ENCODE measurements at places on chromosomes 2 and 18.

- DNase-seq: no peak
Measured at GRCh38 chr2:169254774-169255173, 107.6 kb downstream of the LRP2 start.

GRCh38 chr2:73172963-73173362 lies 29.4 kb upstream of the NOTO start:
- no peak for DNase-seq

DNA sequence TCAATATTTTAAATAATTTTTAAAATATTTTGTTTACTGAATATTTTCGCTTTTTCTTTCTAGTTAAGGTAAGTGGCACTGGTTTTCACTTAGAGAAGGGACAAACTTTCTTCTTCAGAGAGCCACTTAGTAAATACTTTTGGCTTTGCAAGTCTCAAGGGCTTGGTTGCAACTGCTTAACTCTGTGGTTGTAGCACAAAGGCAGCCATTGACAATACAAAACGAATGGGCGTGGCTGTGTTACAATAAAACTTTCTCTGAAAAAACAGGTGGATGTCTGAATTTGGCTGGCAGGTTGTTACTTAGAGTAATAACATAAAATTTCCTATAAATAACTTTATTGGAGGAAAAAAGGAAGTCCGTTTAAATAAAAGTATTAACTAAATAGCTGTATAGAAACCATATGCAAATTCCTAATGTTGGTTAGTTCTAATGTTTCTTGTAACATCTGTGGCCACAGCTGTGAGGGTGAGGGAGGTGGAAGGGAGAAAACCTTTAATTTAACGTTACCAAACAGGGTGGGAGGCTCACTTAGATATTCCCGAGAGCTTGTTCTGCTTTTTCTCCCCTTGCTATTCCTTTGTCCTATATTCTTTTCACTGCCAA lies 62.4 kb upstream of the TNP1 start:
- DNase-seq: no peak

GRCh38 chr2:238236571-238236970 lies 3.3 kb downstream of the HES6 start:
- no peak for DNase-seq

GRCh38 chr18:56563568-56563967 lies 74.8 kb downstream of the TXNL1 start:
- DNase-seq: no peak

DNA sequence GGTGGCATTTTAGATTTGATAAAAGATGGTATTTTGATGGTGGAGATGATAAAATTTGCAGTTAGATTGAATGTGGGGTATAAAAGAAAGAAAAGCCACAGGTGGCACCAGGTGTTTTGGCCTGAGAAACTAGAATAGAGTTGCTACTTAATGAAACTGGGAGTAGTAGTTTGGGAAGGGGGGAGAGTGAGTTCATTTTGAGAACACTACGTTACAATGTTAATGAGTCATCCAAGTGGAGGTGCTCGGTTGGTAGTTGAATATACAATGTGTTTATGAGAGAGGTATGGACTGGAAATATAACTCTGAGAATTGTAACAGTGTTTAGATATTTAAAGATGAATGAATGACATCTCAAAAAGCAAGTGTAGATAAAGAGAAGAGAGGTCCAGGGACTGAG lies 26.4 kb downstream of the EPG5 start:
- DNase-seq: no peak

DNA sequence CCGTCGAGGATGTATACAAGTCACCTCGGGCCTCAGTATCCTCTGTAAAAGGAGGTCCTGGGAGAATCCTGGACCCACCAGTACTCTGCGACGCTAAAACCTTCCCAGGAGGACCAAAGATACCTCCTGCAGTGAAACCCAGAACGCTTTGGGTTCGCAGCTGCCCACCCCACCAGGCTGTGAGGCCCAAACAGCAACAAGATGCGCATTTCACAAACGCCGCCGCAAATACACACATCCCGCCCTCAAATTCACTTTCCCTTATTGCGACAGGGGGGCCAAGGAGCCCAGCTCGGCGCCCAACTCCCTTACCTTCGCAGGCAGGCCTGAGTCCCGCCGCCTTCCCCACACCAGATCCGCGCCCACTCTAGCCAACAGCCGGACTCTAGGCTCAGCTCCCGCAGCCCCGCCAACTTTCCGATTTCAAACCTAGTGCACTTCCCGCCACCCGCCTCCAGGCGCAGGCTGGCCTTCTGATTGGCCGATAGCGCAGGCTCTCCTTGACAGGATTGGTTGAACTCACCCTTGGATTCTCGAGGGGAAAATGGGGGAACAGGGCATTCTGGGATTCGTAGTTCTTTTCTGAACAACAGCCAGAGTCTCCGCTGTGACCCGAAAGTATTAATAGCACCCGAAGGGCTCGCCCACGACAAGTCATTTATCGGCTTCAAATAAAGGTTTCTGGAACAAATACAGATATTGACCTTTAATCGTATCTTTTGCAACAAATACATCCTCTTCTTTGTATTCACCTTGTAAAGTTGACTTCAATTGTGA lies at the start of gene SPC25:
Gene SPC25, minus strand, starts transcription at position 425 of the 777 bp plus-strand sequence. CDS start 911 bp downstream, outside the sequence.
- DNase-seq: peak; percentile 87

DNA sequence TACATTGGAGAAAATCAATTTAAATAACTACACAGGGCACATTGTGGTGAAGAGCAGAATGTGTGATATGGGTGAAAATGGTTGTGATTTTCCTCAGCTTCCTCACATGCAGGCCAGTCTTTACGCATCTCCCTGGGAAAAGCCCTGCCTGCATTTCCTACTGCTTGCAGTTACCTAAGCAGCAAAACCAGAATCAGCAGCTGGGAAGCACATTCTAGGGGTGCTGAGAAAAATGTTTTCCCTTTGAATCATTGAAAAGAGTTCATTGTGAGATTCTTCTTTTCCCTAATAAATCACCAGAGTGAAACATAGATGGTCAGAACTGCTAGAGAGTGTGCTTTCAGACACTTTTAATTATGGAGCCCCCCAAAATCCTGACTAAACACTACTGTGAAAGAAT lies 656.0 kb downstream of the TDRD15 start:
- no peak for DNase-seq

- no peak for DNase-seq
Measured at GRCh38 chr18:45106331-45106774, 425.7 kb downstream of the SETBP1 start.

DNA sequence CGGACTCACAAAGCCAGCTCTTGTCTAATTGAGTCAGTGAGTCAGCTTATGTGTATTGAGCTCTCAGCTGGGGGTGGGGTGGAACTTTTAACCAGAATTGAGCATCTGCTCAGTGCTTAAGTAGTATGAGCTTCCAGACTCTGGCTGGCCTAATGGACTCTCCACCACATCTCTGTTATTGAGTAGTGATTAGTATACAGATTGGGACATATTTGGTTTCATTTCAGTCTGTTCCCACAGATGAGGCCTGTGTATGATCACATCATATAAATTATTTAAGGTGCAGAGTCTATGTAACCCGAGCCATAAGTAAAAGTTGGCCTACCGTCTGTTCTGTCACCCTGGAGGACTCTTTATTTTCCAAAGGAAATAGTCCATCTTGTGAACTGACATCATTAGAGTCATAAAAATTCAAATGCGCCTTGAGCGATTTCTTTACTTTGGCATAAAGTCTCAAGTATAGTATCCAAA lies 152.1 kb downstream of the THSD7B start:
- no peak for DNase-seq

- DNase-seq: no peak
Measured at GRCh38 chr2:207762146-207762545, 7.6 kb downstream of the FZD5 start.

DNA sequence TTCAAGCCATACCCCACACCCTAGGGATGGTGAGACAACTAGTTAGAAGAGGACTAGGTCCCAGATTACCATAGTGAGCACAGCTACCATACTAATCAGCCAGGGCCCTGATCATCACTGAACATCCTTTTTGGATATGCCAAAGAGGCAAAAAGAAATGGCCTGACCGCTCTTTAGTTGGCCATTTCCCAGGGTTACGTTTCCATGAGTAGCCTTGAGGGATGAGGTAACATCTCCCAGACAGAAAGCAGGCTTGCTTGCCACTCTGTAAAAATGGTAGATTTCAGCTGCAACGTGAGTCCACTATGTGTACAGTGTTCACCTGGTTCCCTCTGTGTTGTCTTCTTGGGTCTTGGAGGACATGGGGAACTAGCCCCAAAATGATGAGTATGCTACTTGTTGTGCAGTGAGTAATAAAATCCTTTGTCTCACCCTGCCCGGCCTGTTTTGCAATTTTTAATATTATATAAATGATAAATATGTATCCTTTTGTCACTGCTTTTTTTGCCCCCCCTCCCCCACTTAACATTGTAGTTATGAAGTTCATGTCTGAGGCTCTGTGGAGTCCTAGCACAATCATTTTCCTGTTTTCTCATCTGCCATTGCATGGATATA lies 8.9 kb upstream of the GALM start:
- no peak for DNase-seq

DNA sequence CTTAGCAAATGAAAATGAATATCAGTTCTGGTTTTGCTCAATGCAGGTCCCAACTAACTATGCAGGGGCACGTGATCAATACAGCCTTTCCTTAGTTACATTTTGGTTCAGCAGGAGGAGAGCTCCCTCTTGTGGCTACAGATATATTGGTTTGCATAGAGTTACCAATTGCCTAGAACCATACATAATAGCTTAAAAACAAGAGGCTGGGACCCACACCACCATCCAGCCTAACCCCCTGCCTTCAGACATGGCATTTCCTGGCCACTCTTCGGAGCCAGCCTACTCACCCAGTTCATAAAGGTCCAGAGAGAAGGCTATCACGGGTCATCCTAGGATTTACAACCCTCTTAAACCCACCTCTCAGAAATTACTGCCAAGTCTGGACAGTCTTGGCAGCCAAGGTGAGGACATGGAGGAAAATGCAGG lies 10.5 kb downstream of the CCDC93 start:
- DNase-seq: peak; percentile 47

DNA sequence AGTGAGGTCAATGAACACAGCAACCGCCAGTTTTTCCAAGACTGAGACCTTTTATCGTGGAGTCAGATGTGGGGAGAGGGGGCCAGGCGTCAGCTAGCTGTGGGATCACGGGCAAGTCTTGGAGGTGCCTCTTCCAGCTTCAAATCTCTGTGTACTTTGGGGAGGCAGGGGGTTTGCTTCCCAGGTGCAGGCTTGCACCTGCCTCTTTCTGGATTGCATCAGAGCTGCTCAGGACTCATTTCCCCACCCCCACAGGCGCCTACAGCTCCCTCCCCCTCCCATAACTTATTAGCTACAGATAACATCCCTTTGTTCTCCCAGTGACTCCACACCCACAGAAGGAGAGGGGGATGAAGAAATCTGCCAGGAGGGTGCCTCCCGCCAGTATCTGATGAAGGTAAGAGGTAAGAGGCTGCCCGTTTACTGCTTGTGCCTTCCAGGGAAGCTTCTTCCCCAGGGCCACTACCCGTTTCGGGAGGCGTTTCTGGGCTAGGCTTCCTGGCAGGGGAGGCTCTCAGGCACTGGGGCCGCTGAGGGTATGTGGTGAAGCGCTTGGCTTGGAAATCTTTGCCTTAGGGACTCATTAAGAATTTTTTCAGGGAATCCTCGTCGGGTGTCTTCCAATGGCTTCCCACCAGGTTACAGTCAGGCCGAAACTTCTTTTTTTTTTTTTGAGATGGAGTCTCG lies 18.8 kb upstream of the MRPL33 start:
- DNase-seq: no peak

DNA sequence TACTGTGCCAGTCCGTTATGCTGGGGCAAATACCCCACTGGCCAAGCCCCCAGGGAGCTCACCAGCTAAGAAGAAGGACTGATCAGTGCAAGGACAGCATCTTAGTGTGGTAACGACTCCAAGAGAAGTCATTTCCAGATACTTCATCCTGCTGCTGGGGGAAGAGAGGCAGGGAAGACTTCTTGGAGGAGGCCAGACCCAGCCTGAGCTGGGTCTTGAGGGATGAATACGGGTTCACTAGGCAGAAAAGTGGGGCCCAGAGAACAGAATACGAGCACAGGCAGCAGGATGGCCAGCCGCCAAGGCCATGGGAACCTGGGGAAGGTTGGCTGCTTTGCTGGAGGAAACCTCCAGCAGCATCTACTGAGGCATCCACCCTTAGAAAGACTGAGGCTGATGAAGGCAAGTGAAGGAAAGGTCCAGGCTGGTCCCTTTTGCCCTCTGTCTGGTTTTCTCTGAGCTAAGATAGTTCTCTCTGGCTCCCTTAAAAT lies 84.1 kb downstream of the GLI2 start:
- DNase-seq: no peak

- DNase-seq: no peak
Measured at GRCh38 chr18:8139891-8140406, 469.3 kb upstream of the RAB12 start.

GRCh38 chr18:65975536-65975935 lies 224.7 kb downstream of the CDH7 start:
- no peak for DNase-seq

DNA sequence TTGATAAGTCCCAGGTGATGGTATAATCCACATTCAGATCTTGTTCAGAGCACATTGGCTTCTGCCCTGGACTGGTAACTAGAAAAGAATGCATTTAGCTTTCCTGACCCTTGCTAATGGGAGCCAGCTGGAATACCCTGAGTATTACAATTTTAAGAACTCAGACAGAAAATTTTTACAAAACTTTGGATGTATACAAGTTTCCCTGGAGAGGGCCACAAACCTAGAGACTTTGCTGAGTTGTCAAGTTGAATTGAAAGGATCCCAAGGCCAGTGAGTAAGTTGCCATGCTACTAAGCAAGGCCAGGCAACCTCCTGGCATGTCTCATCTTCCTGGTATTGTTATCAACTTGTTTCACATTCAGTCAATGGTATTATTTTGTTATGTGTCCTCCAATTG lies 20.0 kb upstream of the NABP1 start:
- DNase-seq: no peak

GRCh38 chr18:77106331-77106730 lies 26.3 kb downstream of the MBP start:
- DNase-seq: no peak

DNA sequence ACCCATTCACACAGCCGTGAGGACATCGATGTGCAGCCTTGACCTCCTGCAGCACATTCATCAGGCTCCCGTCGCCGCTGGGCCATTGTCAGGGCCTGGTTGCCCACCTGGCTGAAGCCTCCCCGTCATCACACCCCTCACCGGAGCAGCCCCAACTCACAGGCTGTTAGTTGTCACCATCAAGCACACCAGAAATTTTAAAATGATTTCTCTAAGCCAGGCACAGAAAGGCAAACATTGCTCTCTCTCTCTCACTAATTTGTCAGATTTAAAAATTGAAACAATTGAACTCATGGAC lies 167.1 kb downstream of the RTP5 start:
- no peak for DNase-seq

DNA sequence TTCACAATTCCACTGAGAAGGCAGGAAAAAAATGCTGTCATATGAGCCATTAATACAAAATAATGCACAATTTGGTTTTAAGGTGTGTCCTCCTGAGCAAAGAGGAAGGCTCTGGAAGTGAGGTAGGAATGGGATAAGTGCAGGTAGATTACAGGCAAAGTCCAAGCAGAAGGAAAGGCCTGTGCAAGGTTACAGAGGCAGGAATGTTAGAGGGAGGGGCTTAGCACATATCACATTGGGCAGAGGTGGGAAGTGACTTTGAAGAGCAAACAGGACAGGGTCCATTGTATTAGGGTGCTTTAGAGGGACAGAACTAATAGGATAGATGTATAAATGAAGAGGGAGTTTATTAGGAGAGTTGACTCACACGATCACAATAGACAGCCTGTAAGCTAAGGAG lies 14.7 kb upstream of the CLIP4 start:
- DNase-seq: no peak
